ENCODE measurements at places on chromosomes 2 and 18.
A peak's percentile ranks its signal among the peaks of the same experiment; 100 is the strongest.

GRCh38 chr18:56889621-56890020, 238.5 kb downstream of the WDR7 start:
- DNase-seq: no peak

GRCh38 chr2:71558300-71559051, 105.1 kb downstream of the DYSF start:
- no peak for DNase-seq

DNA sequence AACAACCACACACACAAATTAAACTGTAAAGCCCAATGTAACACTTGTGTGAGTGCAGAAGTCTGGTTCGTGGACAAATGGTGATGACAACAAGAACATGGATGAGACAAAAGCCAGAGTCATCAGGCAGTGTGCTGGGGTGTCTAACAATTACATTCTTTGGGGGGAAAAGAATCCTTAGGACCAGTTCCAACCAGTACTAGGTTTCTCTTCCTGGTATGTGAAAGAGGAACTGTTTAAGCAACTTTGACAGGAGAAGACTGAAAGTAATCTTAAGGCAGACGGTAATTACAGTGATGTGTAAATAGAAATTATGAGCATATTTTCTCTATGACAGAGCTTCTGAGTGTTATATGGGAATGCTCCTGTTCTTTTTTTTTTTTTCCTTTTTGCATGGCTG, 133.4 kb downstream of the AFF3 start:
- no peak for DNase-seq

- no peak for DNase-seq
These were observed 245.8 kb downstream of the ETAA1 start for GRCh38 chr2:67642961-67643360.

GRCh38 chr2:25381502-25381901, 39.8 kb upstream of the DNMT3A start:
- no peak for DNase-seq

DNA sequence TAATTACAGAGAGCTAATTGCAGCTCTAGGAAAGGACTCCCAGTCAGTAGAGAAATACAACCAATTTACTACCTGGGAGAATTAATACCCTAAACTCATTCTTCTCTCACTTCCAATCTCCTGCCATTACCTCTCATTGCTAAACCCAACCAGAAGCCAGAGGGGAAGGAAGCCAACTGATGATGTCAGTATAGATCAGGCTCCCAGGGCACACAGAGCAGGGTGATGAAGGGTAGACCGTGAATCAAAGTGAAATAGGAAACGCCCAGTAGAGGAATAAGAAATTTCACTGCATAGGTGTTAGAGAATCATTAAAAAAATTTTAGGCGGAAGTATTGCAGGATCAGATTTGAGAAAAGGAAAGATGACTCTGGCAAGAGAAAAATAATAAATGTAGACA, 456.8 kb upstream of the NXPH2 start:
- no peak for DNase-seq

- DNase-seq: no peak
These were observed 26.2 kb upstream of the CCDC150 start for GRCh38 chr2:196613302-196613701.

- DNase-seq: no peak
These were observed 1177.4 kb upstream of the LRRTM1 start for GRCh38 chr2:81481994-81482368.

- DNase-seq: no peak
These were observed 9.9 kb downstream of the DYTN start for GRCh38 chr2:206708286-206708685.

GRCh38 chr2:23387221-23387550, 2.2 kb downstream of the KLHL29 start:
- DNase-seq: no peak

DNA sequence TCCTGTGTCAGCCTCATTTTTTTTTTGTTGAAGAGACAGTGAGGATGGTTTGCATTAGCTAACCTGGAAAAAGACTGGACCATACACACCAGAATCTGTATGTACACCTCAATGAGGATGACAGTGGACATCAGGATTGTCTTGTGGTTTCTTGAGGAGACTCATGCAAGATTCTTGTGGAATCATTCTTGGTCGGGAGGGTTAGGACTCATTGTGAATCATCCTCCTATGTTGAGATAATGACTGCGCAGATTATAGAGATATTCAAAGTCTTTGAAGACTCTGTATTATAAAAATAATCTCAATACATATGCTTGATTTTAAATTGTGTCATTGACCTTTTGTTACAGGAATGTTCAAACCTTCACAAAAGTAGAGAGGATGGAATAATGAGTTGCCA, 49.1 kb upstream of the DOCK10 start:
- peak; percentile 36 for DNase-seq

DNA sequence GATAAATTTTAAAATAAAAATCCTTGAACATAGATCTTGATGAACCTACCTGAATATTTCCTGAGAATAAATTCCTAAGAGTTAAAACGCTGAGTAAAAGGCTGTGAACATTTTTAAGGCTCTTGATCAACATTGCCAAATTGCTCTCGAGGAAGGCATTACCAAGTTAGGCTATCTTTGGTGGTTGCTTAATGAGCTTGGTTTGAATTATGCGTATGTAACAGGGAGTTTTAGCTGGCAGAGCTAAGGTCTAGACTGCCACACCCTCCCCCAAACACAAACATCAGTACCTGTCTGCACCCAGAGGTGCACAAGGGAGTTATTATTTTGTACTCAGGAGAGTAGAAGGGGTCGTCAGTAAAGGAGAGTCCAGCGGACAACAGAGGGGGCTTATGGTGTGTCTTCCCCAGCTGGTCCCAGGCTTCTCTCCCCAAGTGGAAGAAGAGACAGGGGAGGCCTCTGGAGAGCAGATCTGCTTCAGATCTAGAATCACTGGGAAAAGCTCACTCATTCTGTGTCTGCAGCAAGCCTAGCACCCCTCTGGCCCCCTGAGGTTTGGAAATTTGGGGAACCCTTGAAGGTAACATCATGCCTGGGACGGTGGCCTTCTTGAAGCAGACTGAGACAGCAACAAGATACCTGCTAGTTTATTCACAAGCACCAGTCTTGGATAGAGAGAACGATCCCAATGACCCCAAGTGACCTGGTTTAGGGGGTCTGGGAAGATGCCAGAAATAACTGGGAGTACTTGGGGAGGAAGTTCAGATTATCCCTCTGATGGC, 197.2 kb upstream of the ID2 start:
- no peak for DNase-seq

DNA sequence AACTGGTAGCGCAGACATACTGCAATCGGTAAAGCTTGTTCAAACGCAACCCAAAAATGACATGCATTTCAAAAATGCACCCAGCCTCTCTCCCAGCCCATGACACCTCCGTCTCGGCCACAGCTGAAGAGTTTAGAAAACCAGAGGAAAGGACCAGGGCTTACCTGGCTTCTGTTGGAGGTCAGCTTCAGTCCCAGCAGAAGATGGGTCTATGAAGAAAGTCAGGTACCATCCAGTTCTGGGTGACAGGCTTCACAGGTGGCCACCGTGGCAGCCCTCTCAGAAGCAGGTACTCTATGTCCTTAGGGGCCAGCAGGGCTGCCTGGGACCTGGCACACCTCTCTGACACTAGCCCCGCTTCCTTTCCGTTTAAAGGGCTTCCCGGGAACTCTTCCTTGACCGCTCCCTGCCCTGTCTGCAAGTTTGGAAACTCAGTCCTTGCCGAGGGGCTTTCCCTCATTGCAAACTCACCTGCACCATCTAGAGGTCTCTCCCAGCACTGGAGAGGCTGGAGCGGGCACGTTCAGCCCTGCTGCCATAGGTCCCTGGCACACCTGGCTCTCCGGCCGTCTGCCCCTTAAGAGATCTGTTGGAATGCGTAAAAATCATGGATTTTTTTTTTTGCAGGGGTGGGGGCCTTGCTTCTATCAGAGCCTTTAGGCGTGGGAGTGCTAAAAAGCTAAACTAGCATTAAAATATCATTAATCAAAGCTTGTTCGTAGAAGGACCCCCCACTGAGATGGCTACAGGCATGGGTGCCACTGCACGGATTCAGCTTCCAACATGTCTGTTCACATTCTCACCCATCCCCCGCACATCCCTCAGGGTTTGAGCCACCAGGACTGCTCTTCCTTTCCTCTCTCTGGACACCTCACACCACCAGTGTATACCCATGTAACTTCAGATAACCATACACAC, at the start of gene EDAR:
TSS of gene EDAR (minus strand) at position 425 of the 918 bp plus-strand sequence. CDS start 58,206 bp downstream, outside the sequence.
- no peak for DNase-seq

GRCh38 chr2:171235262-171235881, 74.7 kb upstream of the TLK1 start:
- no peak for DNase-seq

DNA sequence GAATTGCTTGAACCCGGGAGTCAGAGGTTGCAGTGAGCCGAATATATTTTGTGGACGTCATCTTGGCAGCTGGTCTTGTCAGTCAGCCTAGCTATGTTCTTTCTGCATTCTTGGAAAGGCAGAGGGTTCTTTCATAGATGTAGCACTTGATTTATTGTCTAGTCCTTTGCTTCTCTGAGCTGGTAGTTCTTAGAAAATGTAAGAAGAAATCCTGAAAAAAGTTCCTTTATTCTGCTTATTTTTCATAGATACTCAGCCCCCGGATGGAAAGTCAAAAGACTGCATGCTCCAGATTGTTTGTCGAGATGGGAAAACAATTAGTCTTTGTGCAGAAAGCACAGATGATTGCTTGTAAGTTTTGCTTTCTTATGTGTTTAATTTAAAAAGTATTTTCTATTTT, 21.3 kb downstream of the PLEKHB2 start:
- DNase-seq: no peak

- no peak for DNase-seq
These were observed 86.6 kb downstream of the ACOXL start for GRCh38 chr2:110818767-110819481.

DNA sequence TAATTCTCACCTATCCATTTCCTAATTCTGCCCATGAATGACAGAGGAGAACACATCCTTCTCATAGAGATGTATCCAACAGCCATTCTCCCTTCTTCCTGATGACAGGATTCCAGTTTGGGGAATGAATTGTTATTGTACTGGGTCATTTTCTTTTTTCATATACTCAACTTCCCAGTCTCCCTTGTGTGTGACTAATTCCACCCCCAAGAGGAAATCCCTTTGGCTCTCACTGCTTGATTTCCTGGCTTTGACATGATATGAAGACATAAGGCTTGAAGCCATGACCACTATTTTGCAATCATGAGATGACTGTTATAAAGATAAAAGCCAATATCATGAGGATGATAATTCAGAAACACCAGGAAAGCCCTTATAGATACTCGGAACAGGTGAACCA, 384.7 kb upstream of the ACVR2A start:
- no peak for DNase-seq

- no peak for DNase-seq
These were observed 308.0 kb upstream of the UBE2E3 start for GRCh38 chr2:180672377-180672776.

- DNase-seq: no peak
These were observed 147.6 kb downstream of the CCBE1 start for GRCh38 chr18:59549503-59550173.

DNA sequence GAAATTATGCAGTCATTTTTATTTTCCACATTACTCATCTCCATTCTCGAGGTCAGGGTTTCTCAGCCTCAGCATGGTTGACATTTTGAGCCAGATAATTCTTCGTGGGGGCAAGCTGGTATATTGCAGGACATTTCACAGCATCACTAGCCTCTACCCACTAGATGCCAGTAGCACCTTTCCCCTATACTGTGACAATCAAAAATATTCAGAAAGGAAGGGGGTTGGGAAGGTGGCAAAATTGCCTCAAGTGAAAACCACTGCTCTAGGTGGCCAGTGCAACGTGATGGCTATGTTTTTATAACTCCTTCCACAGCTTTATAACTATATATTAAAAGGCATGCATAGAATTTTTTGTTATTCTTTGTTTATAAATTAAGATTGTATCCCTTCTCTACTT, 294.5 kb downstream of the CNTNAP5 start:
- DNase-seq: no peak

GRCh38 chr2:150978053-150978452, 283.6 kb downstream of the RBM43 start:
- DNase-seq: no peak

- DNase-seq: no peak
These were observed 1111.0 kb upstream of the SLC39A10 start for GRCh38 chr2:194545978-194546377.

GRCh38 chr2:25056098-25056821, 14.4 kb downstream of the EFR3B start:
- DNase-seq: no peak

- no peak for DNase-seq
These were observed 259.9 kb downstream of the NDUFA10 start for GRCh38 chr2:239765076-239765845.

DNA sequence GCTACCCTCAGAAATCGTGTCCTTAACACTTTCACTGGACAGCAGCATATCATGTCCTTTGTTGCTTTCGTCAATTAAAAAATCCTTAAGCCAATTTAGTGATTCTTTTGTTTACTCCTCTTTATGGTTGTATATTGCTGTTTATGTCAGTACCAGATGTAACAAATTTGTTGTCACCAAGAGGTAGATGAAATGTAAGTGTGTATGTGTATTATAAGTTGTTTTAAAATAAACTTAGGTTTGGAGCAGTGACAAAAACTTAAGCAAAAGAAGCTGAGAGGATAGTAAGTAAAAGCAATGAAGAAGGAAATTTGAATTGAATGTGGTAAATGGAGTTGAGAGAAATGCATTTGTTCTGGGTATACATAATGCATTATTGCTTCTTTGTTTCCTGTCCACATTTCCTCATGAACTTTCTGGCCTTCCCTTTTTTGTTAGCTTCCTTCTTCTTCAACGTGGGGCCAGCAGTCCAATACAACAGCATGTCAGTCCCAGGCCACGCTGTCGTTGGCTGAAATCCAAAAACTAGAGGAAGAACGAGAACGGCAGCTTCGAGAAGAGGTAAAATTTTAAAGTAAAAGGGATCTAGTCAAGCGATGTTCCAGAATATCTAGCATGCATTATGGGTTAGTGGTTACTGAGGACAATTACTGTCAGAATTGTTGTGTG, 30.5 kb upstream of the SNORC start:
- DNase-seq: no peak

Data from T1000 (cell line).